ENCODE measurements at places on chromosomes 7 and 10. TPM values are rescaled to one million over a fixed set of nuclear protein-coding genes. Genes with fewer than 3 reads are reported as not detected.

The CYP26C1 gene
- 0.14 TPM for total RNA-seq

The PRPS1L1 gene
- total RNA-seq: not detected

The CPED1 gene
- 0.19 TPM for total RNA-seq

The SLC18A2 gene
- 1.2 TPM for total RNA-seq

The NRG3 gene
- total RNA-seq: not detected

The HPS1 gene
- 49.8 TPM for total RNA-seq

DNA sequence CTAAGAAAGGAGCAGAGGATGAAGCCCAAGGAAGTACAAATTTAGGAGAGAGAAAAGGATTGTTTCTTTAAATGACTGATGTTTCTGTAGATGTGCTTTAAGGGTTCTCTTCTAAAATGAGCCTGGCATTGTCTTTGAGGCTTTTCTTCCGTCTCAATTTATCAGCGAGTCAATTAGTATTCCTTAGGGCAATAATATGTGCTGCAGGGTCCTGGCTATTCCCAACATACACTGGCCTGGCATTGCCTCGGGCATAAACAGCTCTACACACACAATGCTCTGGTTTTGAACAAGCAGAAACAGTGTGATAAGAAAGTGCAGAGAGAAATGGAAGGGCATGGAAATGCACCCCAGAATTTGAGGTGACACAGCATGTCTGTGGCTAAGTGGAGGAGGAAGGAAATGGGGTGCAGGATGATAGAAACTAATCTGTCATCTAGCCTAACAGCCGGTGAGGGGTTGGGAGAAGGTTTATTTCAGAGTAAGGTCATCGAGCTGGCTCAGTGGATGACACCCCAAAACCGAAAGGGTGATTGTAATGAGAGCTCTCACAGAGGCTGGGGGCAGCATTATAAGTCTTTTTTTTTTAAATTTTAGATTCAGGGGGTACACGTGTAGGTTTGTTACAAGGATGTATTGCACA lies 67.5 kb upstream of the ARHGAP21 start:
- no peak overlapping the region for H3K27ac ChIP-seq
- H3K27me3 ChIP-seq: no peaks in the 10 kb centered on the region
- no peak overlapping the region for H3K4me3 ChIP-seq
- no peaks in the 10 kb centered on the region for H3K36me3 ChIP-seq
- no peak for DNase-seq

DNA sequence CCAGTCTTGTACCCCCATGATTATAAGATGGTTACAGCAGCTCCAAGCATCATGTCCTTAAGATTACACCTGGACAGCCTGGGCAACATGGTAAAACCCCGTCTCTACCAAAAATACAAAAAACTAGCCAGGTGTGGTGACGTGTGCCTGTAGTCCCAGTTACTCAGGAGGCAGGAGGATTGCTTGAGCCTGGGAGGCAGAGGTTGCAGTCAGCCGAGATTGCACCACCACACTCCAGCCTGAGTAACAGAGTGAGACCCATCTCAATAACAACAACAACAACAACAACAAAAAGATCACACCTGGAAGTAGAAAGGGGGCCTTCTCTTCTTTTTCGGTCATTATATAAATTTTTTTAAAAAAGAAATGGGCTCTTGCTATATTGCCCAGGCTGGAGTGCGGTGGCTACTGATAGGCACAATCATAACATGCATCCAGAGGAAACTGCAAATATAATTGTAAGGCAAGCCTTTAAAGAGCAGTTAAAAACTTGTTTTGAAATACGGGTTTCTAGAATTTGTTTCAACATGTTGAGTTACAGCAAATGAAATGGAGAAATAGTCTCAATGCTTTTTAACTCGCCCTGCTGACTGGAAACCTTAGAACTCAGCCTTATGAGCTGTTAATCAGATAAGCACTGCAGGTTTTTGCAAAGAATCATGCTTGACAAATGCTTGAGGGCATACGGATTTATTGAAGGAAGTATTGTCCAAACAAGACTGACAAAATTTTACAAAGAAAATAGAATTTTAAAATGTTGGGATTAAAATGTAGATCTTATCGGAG lies 4.7 kb upstream of the ENTPD7 start:
- peaks cover 10% of the 10 kb centered on the region for H3K4me1 ChIP-seq
- peaks cover 4% of the 10 kb centered on the region for H3K27me3 ChIP-seq
- no peak overlapping the region for H3K4me3 ChIP-seq
- H3K27ac ChIP-seq: no peak overlapping the region
- no peaks in the 10 kb centered on the region for H3K36me3 ChIP-seq

- no peak overlapping the region for H3K27ac ChIP-seq
- H3K27me3 ChIP-seq: no peaks in the 10 kb centered on the region
Measured at GRCh38 chr7:92343714-92344113, 97.9 kb downstream of the ANKIB1 start.

- no peak overlapping the region for H3K27ac ChIP-seq
- H3K4me1 ChIP-seq: peaks cover 9% of the 10 kb centered on the region
- no peaks in the 10 kb centered on the region for H3K36me3 ChIP-seq
- no peak overlapping the region for H3K4me3 ChIP-seq
Measured at GRCh38 chr10:4470231-4470835, 355.7 kb upstream of the AKR1E2 start.

- H3K4me3 ChIP-seq: no peak overlapping the region
- peaks cover 8% of the 10 kb centered on the region for H3K4me1 ChIP-seq
- H3K36me3 ChIP-seq: no peaks in the 10 kb centered on the region
- H3K27me3 ChIP-seq: no peaks in the 10 kb centered on the region
- no peak for DNase-seq
Measured at GRCh38 chr7:32937344-32938174, 19.7 kb upstream of the FKBP9 start.

DNA sequence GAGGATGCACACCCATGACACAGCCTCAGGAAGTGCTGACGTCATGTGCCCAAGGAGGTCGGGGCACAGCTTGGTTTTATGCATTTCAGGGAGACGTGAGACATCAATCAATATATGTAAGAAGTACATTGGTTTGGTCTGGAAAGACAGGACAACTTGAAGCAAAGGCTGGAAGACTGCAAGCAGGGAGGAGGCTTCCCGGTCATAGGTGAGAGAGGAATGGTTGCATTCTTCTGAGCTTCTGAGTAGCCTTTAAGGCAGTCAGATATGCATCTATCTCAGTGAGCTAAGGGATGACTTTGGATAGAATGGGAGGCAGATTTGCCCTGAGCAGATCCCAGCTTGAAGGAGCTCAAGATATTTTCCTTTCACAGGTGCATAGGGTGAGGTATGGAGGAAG lies 349.5 kb downstream of the TYW1 start:
- H3K36me3 ChIP-seq: peaks cover 7% of the 10 kb centered on the region
- H3K27ac ChIP-seq: no peak overlapping the region
- no peak overlapping the region for H3K4me3 ChIP-seq
- no peaks in the 10 kb centered on the region for H3K4me1 ChIP-seq

- DNase-seq: no peak
- H3K4me1 ChIP-seq: peaks cover 78% of the 10 kb centered on the region
- no peaks in the 10 kb centered on the region for H3K27me3 ChIP-seq
Measured at GRCh38 chr10:6170638-6171037, 32.1 kb upstream of the PFKFB3 start.

- no peaks in the 10 kb centered on the region for H3K27me3 ChIP-seq
- DNase-seq: no peak
- no peak overlapping the region for H3K27ac ChIP-seq
Measured at GRCh38 chr10:77500754-77501151, 136.9 kb downstream of the KCNMA1 start.

DNA sequence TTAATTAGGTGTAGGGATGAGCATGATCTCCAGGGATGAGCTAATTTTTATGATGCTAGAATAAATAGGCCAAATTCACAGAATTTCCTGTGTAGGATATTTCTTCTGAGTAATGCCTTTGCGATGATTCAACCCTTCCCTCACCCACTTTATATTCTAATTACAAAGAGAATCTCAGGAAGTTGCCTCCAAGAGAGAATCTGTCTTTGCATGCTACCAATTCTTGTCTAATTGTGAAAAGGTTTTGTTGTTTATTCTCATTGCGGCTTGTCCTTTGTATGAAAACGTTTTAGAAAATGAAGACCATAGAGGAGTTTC lies 6.3 kb downstream of the C7orf57 start:
- H3K27me3 ChIP-seq: peaks cover 1% of the 10 kb centered on the region
- peaks cover 18% of the 10 kb centered on the region for H3K4me1 ChIP-seq
- DNase-seq: no peak
- no peak overlapping the region for H3K4me3 ChIP-seq
- H3K36me3 ChIP-seq: no peaks in the 10 kb centered on the region
- H3K27ac ChIP-seq: no peak overlapping the region

- no peak overlapping the region for H3K4me3 ChIP-seq
- no peaks in the 10 kb centered on the region for H3K4me1 ChIP-seq
- H3K27ac ChIP-seq: no peak overlapping the region
- no peaks in the 10 kb centered on the region for H3K27me3 ChIP-seq
Measured at GRCh38 chr10:24652381-24652957, 71.2 kb downstream of the ARHGAP21 start.

GRCh38 chr10:67836488-67836887 lies 1.5 kb downstream of the DNAJC12 start:
- no peaks in the 10 kb centered on the region for H3K4me1 ChIP-seq
- H3K4me3 ChIP-seq: no peak overlapping the region
- no peak for DNase-seq

DNA sequence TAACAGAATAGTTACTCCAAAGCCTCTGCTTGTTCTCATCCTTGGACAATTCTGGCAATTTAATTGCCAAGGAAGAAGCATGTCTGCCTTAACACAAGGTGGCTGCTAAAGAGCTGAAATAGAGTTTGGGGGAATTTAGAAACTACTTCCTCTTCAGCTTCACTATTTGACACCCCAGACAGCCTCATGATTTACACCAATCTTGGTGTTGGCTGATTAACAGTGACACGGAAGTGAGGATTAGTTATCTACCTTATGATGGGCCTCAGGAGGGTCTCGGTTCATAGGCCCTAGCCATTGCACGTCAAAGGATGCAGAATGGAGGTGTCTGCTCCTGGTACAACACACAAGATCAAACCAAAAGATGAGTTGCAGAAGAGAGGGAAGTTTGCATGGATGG lies 102.4 kb downstream of the RELN start:
- DNase-seq: no peak
- no peak overlapping the region for H3K27ac ChIP-seq
- no peaks in the 10 kb centered on the region for H3K36me3 ChIP-seq
- no peaks in the 10 kb centered on the region for H3K27me3 ChIP-seq
- no peaks in the 10 kb centered on the region for H3K4me1 ChIP-seq

DNA sequence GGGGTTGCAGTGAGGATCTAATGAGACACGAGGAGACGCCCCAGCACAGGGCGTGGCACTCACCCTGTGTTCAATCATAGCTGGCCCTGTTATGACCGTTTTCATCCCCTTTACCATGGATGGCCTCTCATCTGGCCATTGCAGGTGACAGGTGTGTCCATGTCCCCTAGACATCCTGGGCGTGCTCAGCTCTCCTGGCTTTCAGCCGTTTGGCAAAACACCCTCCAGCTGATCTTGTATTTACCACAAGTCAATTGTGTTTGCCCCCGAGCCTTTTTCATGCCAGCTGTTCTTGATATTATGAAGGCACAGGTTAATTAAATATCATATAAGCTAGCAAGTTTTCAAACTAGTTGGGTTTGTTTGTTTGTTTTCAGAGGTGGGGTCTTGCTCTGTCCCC lies 97.1 kb downstream of the CHST15 start:
- no peak overlapping the region for H3K27ac ChIP-seq
- peaks cover 32% of the 10 kb centered on the region for H3K27me3 ChIP-seq
- H3K4me1 ChIP-seq: peaks cover 17% of the 10 kb centered on the region
- no peak for DNase-seq
- H3K36me3 ChIP-seq: no peaks in the 10 kb centered on the region

- no peak overlapping the region for H3K27ac ChIP-seq
- H3K36me3 ChIP-seq: peaks cover 35% of the 10 kb centered on the region
- H3K27me3 ChIP-seq: no peaks in the 10 kb centered on the region
- H3K4me1 ChIP-seq: no peaks in the 10 kb centered on the region
- H3K4me3 ChIP-seq: no peak overlapping the region
Measured at GRCh38 chr7:7595451-7595850, 28.8 kb downstream of the MIOS start.

DNA sequence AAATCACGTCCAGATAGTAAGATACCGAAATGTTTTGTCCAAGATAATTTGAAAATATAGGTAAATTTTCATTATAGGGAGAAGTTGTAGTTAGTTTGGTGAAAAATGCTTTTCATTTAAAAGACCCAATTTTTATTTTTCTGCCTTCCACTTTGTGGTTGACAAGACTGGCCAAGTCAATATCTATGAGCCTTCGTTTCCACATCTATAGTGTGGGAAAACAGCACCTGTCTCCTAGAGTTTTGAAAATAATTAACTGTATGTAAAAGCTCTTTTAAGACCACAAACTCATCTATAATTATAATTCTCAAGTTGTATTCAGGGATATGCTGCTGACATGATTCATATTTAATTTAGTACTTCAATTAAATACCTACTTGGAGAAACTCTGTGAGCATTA lies 102.8 kb downstream of the VWC2 start:
- no peak for DNase-seq
- H3K4me3 ChIP-seq: no peak overlapping the region
- H3K36me3 ChIP-seq: no peaks in the 10 kb centered on the region
- H3K4me1 ChIP-seq: no peaks in the 10 kb centered on the region
- no peaks in the 10 kb centered on the region for H3K27me3 ChIP-seq

DNA sequence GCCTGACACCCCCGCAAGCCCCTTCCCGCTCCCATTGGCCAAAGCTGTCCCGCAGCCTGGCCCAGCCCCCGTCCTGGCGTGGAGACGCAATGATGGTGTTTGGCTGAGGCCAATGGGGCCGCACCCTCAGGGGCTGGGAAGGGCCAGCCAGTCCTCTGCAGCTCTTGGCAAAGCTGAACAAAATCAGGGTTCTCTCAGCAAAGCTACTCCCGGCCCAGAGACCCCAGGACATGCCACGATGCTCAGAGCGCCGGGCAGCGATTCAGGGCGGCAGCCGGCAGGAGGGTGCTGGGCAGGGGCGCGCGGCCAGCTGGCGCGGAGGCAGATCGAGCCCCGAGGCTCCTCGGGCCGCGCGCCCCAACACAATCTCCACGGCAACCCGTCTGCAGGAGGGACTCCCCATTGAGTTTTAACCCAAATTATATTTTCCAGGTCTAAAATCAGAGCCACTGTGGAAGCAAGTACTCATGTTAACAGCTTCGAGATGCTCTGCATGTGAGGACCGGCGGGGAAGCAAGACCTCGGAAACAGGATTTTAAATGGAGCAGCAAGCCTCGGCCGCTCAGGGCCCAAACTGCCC lies 8.8 kb upstream of the CNPY1 start:
- H3K4me3 ChIP-seq: no peak overlapping the region
- H3K4me1 ChIP-seq: no peaks in the 10 kb centered on the region
- peaks cover 4% of the 10 kb centered on the region for H3K27me3 ChIP-seq

- H3K4me1 ChIP-seq: no peaks in the 10 kb centered on the region
- no peaks in the 10 kb centered on the region for H3K27me3 ChIP-seq
- H3K36me3 ChIP-seq: peaks cover 57% of the 10 kb centered on the region
- H3K4me3 ChIP-seq: no peak overlapping the region
- no peak overlapping the region for H3K27ac ChIP-seq
Measured at GRCh38 chr7:157204134-157204533, 65.4 kb downstream of the UBE3C start.

DNA sequence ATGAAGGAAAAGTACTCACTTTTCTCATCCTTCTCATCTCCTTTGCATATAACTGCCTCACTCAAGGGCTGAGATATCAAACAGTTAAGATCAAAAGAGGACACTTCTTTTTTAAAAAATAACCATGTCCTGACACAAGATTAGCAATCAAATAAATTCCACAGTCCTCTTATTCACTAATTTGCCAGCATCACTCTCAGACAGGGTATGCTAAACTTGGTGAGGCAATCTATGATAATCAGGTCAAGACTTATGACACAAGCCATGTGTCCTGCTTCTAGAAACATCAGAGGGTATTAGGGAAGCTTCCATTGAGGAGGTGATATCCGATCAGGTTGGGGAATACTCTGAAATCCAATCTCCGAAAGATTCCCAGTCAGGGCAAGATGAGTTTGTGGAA lies 10.4 kb downstream of the PANK1 start:
- H3K27ac ChIP-seq: no peak overlapping the region
- no peaks in the 10 kb centered on the region for H3K4me1 ChIP-seq
- no peak overlapping the region for H3K4me3 ChIP-seq
- H3K36me3 ChIP-seq: no peaks in the 10 kb centered on the region
- H3K27me3 ChIP-seq: no peaks in the 10 kb centered on the region

Data from CD4-positive, alpha-beta T cell (primary cell).